ENCODE measurements at places on chromosomes 1 and 21. TPM values are rescaled to one million over a fixed set of nuclear protein-coding genes. Genes with fewer than 3 reads are reported as not detected.

DNA sequence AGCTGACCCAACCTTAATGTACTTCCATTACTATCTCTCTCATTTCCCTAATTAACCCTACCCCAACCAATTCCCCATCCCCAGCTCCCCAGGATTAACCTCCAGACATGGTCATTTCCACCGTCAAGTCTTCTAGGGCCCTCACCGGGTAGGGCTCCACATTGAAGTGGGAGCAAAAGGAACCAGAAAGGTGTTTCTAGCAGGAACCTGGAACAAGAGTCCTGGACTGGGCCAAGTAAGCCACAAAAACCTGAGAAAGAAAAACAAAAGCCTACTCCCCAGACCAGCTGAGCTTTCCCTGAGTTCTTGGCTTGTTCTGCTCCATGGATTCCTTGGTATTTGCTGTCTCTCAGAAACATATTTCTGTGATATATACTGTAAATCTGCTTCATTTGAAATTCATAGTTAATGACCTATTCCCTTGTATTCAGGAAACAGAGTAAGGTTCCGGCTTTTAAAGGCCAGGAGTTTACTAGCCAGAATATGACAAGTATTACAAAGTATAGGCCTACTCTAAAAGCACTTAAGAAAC lies 58.4 kb downstream of the SYF2 start:
- H3K4me3 ChIP-seq: no peak overlapping the region
- no peaks in the 10 kb centered on the region for H3K4me1 ChIP-seq
- no peaks in the 10 kb centered on the region for H3K36me3 ChIP-seq
- H3K27ac ChIP-seq: no peak overlapping the region
- no peak for DNase-seq
- no peaks in the 10 kb centered on the region for H3K27me3 ChIP-seq

DNA sequence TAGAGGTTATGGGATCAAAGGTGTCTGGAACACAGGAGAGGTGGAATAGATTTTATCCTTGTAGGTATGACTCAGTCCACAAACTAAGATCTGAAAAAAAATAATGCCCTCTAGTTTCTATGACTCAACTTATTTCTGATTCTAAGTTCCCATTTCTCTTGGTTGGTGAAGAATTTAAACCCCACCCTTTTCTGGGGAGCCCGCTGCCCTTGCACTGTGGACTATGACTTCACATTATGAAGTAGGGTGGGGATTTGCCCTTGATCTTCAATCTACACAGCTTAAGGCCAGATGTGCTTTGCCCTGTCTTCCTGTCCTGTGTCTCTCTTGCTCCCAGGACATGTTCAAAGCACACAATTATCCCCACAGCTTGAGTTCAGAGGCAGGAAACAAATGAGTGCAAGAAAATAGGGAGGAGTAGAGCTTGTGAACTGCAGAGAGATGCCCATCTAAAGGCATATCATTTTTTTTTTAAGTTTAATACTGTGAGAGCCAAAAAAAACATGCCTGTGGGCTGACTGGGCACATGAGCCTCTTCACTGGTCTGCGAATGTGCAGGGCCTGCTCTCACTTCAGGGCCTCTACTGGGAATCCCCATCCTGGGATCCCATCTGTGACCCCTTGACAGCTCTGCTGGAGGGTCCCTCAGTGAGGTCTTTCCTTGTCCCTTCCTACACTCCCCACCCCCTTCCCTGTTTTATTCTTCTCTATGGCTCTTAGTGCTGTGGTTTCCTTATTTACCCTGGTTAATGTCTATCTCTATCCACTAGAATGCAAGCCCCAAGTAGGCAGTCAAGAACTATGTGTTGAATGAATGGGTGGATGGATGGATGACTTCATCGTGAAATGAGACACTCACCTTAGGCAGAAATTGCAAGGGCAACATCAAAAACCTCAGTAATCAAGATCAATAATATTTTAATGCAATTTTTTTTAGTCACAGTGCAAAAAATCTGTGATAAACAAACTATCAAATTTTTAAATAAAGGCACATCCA lies 61.5 kb downstream of the CD58 start:
- peak overlapping the region; percentile 69 for H3K27ac ChIP-seq
- no peaks in the 10 kb centered on the region for H3K27me3 ChIP-seq
- no peak overlapping the region for H3K4me3 ChIP-seq

DNA sequence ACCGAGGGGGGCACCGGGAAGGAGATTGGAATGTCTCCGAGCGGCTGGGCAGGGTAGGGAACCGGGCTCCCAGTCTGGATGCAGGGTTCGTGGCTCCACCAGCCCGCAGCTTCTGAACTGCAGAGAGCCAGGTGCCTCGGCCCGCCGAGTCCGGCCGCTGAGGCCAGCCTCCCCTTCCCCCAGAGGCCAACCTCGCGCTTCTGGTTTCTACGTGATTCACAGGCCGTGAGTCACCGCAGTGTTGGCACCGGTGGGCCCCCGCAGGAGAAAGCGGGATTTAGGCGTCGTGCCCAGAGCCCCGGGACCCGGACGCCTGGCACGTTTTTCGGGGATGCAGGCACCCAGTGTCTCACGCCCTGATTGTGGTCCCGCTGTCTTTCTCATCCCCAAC lies 458 bp downstream of the CRABP2 start:
- DNase-seq: peak; percentile 83
- no peaks in the 10 kb centered on the region for H3K27me3 ChIP-seq
- no peak overlapping the region for H3K27ac ChIP-seq
- no peaks in the 10 kb centered on the region for H3K36me3 ChIP-seq

GRCh38 chr21:45543710-45544448 lies 1.6 kb upstream of the SLC19A1 start:
- no peaks in the 10 kb centered on the region for H3K36me3 ChIP-seq
- no peak overlapping the region for H3K4me3 ChIP-seq
- no peaks in the 10 kb centered on the region for H3K27me3 ChIP-seq
- H3K4me1 ChIP-seq: no peaks in the 10 kb centered on the region

GRCh38 chr1:234960722-234961455 lies 167.7 kb downstream of the TOMM20 start:
- no peak for DNase-seq
- H3K27me3 ChIP-seq: no peaks in the 10 kb centered on the region
- H3K27ac ChIP-seq: peak overlapping the region; percentile 17
- H3K4me1 ChIP-seq: peaks cover 5% of the 10 kb centered on the region
- no peak overlapping the region for H3K4me3 ChIP-seq
- no peaks in the 10 kb centered on the region for H3K36me3 ChIP-seq

DNA sequence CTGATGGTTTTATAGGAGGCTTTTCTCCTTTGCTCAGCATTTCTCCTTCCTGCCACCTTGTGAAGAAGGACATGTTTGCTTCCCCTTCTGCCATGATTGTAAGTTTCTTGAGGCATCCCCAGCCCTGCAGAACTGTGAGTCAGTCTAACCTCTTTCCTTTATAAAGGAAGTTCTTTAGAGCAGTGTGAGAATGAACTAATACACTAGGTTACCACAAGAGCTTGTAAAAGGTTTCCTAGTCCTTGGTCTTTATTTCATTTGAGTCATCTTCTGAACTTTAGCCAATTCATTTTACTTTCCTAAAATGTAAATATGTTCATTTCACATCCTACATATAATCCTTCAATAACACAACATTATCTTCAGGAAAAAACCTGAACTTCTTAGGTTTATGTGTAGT lies 365.3 kb downstream of the HHIPL2 start:
- H3K4me3 ChIP-seq: no peak overlapping the region
- no peaks in the 10 kb centered on the region for H3K4me1 ChIP-seq
- DNase-seq: no peak
- H3K36me3 ChIP-seq: no peaks in the 10 kb centered on the region
- H3K27ac ChIP-seq: no peak overlapping the region

DNA sequence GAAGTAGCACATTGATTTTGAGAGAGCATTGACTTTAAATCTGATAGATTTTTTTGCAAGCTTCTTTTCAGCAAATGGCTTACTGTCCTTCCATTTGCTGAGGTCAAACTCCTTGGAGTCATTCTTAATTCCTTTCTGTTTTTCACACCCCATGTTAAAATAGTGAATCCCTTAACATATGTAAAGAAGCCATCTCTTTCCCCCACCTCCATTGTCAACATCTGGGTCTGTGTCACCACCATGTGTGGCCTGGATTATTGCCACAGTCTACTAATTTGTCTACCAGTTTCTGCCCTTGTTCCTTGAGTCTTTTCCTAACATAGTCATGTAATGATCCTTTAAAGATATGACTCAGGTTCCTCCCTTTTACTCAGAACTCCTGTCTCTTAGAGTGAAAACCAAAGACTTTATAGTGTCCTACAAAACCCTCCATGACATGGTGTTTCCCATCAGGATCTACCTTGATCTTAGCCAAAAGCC lies 104.7 kb downstream of the ST6GALNAC3 start:
- H3K27me3 ChIP-seq: no peaks in the 10 kb centered on the region
- no peaks in the 10 kb centered on the region for H3K4me1 ChIP-seq
- no peak overlapping the region for H3K4me3 ChIP-seq
- H3K27ac ChIP-seq: no peak overlapping the region
- no peak for DNase-seq

GRCh38 chr1:170309389-170310013 lies 163.7 kb downstream of the NTMT2 start:
- no peak overlapping the region for H3K4me3 ChIP-seq
- peak; percentile 67 for DNase-seq
- H3K36me3 ChIP-seq: no peaks in the 10 kb centered on the region
- peaks cover 10% of the 10 kb centered on the region for H3K4me1 ChIP-seq

- peaks cover 2% of the 10 kb centered on the region for H3K36me3 ChIP-seq
- no peak overlapping the region for H3K4me3 ChIP-seq
- DNase-seq: peak; percentile 57
- no peaks in the 10 kb centered on the region for H3K4me1 ChIP-seq
- H3K27ac ChIP-seq: no peak overlapping the region
- no peaks in the 10 kb centered on the region for H3K27me3 ChIP-seq
Measured at GRCh38 chr1:227540170-227541098, 22.9 kb upstream of the ZNF678 start.

DNA sequence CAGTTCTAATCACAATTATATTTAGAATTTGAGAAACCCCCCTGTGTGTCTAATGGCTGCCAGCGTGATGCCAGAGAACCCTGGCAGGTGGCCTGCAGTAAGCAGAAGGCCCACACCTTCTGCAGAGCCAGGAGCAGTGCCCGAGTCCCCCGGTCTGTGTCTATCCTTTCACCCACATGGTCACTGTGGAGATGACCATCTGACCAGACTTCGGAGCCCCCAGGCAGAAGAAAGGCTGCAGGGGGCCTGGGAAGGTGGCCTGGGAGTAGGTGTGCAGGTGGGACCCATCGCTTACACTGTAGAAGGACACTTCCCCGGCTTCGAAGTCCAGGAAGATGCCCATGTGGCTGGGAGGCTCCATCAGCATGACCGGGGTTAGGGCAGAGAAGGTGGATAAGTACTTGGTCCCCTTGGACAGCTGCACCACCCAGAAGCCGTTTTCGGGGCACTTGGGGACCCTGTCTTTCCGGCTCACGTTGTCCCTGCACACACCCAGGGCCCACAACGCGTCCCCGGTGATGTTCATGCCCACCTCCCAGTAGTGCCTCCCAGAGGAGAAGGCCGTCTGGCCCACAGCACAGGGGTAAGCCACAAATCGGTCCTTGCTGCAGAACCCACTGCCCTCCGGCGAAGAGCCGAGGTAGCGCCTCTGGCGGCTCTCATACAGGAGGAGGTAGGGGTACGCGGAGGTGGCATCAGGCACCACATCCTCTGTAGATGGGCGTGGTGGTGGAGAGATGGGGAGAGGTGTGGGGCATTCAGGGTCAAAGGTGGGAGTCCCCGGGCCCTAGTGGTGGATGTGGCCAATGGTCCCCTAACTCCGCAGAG lies 1.6 kb upstream of the TRIM11 start:
- no peaks in the 10 kb centered on the region for H3K4me1 ChIP-seq
- H3K4me3 ChIP-seq: no peak overlapping the region
- no peaks in the 10 kb centered on the region for H3K27me3 ChIP-seq
- no peaks in the 10 kb centered on the region for H3K36me3 ChIP-seq

DNA sequence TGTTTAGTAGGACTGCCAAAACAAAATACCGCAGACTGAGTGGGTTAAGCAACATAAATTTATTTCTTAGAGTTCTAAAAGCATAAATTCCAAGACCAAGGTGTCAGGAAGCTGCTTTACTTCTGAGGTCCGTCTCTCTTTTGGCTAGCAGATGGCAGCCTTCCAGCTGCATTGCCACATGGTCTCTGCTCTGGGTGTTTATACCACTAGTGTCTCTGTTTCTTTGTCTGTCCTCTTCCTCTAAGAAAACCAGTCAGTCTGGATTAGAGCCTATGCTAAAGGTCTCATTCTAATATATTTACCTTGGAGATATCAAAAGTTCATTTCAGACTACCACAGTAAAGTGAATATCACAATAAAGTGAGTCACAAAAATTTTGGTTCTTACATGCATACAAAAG lies 519.8 kb downstream of the COL11A1 start:
- H3K4me1 ChIP-seq: no peaks in the 10 kb centered on the region
- no peaks in the 10 kb centered on the region for H3K27me3 ChIP-seq
- no peaks in the 10 kb centered on the region for H3K36me3 ChIP-seq
- H3K4me3 ChIP-seq: no peak overlapping the region
- no peak overlapping the region for H3K27ac ChIP-seq
- no peak for DNase-seq

DNA sequence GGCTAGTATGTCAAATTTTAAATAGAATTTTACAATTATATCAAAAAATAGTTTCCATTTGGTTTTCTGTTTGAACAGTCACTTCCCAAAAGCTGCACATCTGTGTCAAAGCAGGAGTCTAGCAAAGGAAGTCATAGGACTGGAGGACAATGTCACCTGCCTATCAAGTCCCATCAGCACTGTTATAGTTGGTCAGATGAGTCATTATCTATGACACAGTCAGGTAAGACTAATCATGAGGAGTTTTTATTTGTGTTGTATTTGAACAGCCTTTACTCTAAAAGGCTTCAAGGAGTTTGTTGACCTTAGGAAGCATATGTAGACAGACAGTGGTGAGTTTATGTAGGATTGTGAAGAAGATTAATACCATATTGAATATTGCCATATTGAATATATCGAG lies 74.2 kb upstream of the QSOX1 start:
- no peak for DNase-seq
- H3K4me3 ChIP-seq: no peak overlapping the region
- peaks cover 11% of the 10 kb centered on the region for H3K36me3 ChIP-seq
- H3K27me3 ChIP-seq: no peaks in the 10 kb centered on the region
- no peak overlapping the region for H3K27ac ChIP-seq
- no peaks in the 10 kb centered on the region for H3K4me1 ChIP-seq

DNA sequence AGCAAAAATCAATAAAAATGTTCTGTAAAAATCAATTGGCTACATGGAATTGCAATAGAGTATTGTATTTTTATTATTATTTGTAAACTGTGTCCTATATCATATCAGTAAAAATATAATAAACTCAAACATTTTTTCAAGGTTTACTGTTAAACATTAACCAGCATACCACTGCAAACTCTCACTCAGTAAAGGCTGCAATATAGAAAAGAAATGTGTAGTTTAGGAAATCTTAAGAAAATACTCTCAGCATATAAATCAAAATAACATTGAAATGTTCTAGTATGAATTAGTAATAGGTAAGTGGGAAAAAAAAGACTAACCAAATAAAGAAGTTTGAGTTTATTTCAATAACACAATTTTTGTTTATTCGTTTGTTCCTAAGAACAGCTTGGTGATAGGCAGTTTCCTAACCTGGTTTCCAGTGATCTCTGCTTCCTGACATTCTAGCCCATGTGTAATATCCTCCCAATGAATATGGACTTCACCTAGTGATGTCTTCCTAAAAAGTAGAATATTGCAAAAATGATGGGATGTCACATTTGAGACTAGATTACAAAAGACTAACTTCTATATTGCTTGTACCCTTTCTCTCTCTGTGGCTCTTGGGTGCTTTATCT lies 870.1 kb downstream of the BRINP3 start:
- no peaks in the 10 kb centered on the region for H3K36me3 ChIP-seq
- H3K4me3 ChIP-seq: no peak overlapping the region
- no peak for DNase-seq
- H3K4me1 ChIP-seq: no peaks in the 10 kb centered on the region
- no peaks in the 10 kb centered on the region for H3K27me3 ChIP-seq
- H3K27ac ChIP-seq: no peak overlapping the region

The SPATA1 gene
- total RNA-seq: 1.9 TPM

The LGALS8 gene
- total RNA-seq: 38.9 TPM

The BSND gene
- total RNA-seq: not detected

The S100A2 gene
- total RNA-seq: 1.8 TPM

The AMY1C gene
- not detected for total RNA-seq

The ADCY10 gene
- total RNA-seq: 0.24 TPM

The REN gene
- not detected for total RNA-seq

Data from aorta (tissue), 5 donors.